ENCODE measurements at places on chromosomes 7 and 10.

- no peak for DNase-seq
These were observed 474.1 kb upstream of the ZMIZ1 start for GRCh38 chr10:78594559-78595268.

GRCh38 chr7:139683137-139683921 lies 94.5 kb downstream of the HIPK2 start:
- no peak for DNase-seq

- no peak for DNase-seq
These were observed 1378.7 kb downstream of the XPNPEP1 start for GRCh38 chr10:108544500-108545120.

- DNase-seq = no peak
These were observed 407.7 kb downstream of the SH2D4B start for GRCh38 chr10:80945264-80945880.

DNA sequence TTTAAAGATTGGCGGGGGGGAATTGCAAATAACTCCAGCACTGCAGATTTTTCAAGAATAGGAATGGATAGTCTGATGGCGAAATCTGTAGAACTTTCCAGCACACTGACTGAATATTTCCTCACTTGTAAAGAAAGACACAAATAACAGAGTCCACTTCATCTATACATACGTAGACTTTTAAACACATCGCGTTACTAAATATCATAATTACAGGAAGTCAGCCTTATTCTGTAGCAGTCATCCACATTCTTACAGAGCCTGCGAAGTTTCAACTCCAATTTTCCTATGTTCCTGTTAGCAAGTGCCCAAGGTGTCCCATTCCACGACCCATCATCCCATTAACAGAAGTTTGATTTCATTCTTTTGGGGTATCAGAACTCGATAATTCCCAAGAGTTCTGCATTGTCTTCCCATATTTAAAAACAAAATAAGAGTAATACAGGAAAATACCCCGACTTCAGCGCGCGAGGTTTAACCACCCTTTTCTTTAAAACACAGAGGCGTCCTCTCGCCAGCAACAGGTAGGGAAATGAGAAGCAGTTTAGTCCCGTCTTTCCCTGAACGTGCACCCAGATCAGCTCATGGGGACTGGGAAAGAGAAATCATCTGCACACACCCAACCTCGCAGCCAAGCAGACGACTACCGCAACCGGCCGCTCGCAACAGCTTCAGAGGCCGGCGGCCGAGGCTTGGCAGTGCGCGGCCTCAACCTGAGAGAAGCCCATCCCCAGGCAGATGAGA lies 880 bp downstream of the HERC4 start:
- DNase-seq = no peak

- no peak for DNase-seq
These were observed 24.0 kb downstream of the WASL start for GRCh38 chr7:123724817-123725253.

DNA sequence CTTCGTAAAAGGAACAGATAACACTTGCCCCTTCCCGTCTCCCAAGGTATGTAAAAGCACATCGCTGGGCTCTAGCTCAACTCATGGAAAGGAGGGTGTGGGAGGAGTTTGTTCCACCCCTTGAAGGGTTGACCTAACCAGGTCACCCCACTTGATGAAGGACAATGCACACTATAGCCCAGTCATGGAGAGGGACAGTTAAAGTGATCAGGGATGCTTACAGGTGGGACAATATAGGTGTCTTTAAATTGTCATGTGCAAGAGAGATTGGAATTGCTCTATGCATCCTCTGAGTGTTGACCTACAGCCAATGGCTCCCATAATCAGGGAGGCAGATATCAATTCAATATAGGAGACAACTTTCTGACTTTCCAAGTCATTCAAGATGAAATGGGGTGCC lies 448.2 kb downstream of the GRID1 start:
- DNase-seq = no peak

DNA sequence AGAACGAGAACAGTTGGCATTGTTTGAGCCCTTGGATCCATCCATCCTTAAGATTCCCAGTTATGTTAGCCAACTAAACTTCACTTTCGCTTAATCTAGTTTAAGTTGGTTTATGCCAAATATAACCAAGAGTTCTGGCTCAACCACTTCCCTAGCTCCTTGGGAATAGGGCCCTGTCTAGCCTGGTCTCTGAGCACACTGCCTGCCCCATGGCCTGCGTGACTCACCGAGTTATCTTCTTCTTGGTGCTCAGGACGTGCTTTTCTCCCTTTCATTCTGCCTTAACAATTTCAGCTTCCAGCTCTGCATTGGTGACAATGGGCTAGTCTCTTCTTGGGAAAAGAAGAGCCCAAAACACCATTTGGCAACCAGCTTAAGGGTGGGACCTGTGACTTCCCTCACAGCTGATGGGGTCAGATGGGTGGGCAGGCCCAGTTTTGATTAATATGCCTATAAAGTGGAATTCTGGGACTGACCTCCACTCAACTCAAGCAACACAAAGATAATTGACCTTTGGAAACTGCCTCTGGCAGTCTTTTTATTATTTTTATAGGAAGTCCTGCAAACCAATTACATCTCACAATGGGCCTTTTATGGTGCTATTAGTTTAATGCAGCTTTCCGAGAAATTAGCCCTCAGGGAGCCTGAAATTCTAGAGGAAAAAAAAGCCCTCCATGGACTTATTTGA lies 126.4 kb downstream of the CFAP58 start:
- no peak for DNase-seq

GRCh38 chr7:80186721-80187120 lies 52.1 kb downstream of the GNAI1 start:
- no peak for DNase-seq

DNA sequence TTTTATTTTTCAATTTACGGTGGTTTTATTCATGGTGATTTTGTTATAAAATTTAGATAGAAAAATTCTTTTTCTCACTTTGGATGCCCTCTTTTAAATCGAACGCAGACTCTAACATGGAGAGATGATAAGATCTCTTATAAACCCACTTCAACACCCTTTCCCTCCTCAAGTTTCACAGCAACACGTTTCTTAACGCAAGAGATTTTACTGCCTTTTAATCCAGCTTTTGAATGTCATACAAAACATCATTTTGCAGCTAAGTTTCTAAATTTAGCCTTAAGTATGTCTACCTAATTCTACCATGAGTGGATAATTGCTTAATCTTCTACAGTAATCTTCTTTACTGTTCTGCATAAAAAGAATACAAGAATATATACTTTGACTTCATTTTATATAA lies 70.0 kb downstream of the SEMA3C start:
- no peak for DNase-seq

DNA sequence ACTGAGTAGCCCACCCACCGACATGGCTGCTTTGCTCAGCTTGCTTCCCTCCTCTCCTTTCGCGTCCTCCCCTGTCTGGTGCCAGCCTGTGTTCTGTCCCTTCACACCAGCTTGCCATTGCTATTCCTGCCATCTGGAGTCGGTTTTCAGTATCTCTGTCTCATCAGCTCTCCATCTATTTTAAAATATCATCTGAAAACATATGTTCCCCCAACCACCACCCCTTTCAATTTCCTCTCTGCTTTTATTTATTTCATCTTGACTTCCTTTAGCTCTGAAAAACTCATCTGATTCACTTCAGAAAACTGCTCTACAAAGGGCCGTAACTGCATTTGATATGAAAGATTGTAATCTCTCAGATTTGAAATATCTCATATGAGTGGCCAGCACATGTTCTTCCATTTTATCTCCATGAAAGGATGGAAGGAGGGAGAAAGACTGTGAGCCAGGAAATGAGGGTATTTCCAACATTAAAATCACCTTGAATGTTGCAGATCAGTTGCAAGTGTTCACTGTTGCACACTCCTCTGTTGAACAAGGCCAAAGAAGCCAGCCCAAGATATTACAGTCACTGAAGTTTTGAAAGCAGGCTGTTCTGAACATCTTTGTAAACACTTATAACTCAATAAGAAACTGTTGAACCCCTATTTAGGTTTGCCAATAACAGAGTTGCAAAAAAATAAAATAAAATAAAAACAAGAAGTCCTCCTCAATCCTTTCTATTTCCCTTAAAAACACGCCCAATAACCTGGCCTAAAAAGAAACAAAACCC lies 202.4 kb upstream of the NEBL start:
- DNase-seq = no peak

DNA sequence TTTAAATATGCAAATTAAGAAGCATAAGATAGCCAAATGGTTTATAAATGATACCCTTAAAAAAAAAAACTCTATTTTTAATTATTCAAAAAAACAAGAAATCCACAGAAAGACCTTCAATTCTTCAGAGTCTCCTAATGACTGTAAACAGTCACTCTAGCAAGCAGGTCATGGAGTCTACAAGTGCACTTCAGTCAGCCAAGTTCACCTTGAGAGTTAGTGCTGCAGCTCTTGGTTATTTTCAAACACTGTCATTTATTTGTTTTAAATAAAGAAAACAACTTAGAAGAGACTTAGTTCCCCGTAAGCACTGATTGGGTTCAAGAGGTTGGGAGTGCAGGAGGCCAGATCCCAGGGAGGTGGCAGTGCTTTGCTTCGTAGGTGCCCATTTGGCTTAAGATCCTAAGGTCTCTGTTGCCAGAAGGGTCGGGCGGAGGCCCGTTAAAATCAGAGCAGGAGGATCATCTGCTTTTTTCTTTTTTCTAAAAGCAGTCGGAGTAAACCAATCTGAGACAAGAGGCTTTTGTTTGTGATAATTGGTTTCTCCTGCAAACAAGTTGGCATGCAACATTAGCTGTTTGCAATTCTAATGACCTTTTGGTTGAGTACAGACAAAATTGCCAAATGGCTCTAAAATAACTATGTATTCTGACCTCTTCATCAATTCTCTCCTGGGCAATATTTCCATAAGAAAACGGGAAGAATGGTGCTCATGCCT lies 86.4 kb upstream of the ELMO1 start:
- no peak for DNase-seq

GRCh38 chr10:2790396-2791188 lies 276.8 kb upstream of the PFKP start:
- no peak for DNase-seq

GRCh38 chr7:2093215-2093842 lies 139.4 kb downstream of the MAD1L1 start:
- DNase-seq = no peak

- no peak for DNase-seq
These were observed 1.7 kb downstream of the VPS37D start for GRCh38 chr7:73669288-73669701.

DNA sequence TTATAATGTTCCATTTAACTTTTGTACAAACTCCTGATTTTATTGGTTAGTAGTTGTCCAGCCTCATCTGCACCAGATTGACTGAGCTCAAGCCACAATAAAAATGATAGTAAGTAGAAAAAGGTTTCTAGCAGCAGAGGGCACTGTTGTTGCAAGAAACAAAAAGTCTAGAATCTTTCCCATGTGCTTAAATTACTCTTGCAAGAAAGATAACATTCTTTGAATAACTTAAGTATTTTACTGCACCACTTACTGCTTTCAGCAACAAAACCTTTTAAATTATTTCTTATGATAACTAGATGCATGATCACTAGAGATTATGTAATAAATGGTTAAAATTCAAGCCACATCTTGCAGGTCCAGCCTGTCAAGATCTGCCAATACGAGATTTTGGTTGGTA lies 27.0 kb downstream of the LMOD2 start:
- no peak for DNase-seq

DNA sequence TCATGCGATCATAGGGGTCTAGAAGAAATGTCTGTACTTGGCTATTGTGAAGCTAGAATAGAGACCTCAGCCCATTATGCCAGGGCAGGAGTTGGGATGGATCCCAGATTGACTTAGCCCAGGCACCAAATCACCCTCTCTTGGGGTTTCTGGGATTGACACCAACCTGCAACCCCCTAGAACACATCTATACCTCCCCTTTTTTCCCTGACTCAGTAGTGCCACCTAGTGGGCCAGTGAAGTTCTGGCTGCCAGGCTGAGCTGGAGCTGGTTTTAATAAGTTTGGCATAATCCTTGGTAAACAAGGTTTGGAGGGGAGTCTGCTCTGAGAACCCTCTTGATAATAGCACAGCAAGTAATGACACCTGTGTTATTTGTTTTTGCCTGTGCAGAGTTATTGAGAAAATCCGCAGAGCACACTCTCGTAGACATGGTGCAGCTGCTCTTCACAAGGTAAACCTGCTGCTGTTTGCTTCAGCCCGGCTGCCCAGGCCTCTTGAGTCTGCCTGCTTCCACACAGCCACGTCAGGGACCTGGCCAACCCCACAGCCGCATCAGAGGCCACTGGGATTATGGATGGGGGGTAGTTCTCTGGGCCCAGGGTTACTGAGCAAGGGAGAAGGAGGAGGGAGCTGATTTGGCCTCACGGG lies 43.3 kb upstream of the NFKB2 start:
- no peak for DNase-seq

GRCh38 chr10:63431962-63432797 lies 33.6 kb downstream of the JMJD1C start:
- no peak for DNase-seq

DNA sequence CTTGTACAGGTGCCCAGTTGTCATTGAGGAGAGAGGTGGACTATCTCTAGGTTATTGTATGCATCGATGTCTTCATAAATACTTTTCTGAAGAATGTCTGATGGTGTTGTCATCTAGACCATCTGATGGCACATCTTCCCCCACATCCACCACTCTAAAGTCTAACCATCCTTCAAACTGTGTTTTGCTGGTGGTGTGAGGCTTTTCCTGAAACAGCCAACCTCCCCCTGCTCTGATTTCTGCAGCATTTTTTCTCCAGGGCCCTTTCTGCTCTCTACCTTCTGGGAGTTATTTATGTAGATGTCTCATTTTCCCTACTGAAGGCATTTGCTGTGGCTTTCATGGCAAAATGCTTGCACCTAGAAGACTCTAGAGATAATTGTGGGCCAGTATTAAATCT lies 1.5 kb downstream of the PLCE1 start:
- DNase-seq = no peak

All from thoracic aorta (tissue), 2 donors.